ENCODE measurements at places on chromosomes 11 and 22. TPM values are rescaled to one million over a fixed set of nuclear protein-coding genes. Genes with fewer than 3 reads are reported as not detected.

GRCh38 chr22:40241200-40241763 is 63.6 kb downstream of the TNRC6B start:
- DNase-seq, result peak; percentile 32

DNA sequence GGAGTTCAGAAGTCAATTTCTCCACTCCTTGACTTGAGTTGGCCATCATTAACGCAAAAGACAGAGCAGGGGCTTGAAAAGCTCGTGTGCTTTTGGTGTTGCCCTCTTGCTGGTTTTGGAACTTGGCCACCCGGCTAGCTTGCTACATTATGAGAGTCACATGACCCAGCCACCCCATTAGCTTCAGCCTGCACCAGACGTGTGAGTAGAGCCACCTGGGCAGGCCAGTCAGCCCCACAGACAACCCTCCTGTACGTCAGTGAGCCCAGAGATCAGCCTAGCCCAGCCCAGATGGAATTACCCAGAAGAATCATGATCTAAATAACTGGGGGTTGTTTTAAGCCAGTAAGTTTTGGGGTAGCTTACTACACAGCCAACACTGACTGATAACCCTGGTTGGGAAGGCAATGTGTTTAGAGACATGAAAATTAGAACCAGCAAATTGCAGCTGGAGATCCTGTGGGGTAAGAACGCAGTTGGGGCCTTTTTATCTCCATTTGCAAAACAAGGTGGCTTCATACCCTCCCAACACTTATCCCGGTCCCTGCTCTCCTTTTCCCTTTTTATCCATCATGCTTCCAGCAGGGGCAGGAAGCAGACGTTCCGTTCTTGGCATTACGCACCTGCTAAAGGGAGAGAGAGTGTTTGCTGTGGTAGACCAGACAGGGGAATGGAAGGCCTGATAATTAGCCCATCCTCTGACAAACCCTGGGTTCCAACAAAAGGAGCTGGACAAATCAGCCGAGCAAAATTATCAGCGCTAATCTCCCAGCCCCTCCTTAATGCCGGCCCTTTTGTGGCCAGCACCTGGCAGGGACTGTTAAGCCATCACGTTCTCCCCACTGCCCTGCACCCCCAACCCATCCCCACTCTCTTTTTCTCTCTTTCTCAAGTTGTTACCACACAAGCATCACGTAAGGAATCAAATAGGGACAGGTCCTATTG is 548.7 kb upstream of the CADM1 start:
- no peak for DNase-seq

DNA sequence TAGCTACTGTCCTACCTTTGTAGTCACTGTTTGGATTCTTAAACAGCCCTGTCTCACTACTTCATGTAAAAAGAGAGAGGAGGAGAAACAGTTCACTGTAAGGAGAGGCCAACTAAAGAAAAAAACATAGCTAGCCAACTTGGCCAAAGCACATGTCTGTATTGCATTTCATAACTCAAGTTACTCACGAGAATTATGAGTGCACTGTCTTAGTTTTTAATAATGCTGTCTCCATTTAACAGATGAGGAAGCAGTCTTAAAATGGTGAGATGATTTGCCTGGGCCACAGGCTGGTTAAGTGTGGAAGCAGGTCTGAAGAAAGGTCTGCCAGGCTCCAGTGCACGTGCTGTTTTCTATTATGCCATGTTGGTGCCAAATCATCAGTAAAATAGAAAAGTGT is 104.5 kb downstream of the UVRAG start:
- DNase-seq, result no peak

DNA sequence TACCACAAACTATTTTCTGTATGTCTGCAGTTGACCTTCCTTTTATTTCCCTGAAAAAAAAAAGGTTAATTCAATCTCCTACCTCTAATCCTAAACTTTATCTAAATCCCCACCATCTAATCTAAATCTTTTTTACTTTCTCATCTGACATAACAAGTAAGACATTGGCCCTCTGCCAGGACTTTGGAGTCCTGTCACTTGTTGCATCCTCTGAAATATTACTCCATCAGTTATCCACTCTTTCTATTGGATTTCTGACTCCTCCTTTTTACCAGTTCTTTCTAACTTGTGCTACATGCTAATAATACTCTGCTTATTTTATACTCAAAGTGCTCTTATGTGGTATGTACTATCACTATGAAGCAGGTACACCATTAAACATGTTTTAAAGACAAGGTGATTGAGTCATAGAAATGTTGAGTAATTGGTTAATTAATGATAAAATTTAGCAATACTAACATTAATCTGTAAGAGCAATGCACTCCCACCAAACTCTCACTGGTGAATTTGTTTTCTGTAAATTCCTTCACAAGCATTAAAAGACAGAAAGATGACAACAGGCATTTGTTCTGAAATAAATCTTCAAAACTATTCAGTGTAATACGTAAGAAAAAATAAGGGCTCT is 914.2 kb upstream of the RAG2 start:
- DNase-seq, result no peak

DNA sequence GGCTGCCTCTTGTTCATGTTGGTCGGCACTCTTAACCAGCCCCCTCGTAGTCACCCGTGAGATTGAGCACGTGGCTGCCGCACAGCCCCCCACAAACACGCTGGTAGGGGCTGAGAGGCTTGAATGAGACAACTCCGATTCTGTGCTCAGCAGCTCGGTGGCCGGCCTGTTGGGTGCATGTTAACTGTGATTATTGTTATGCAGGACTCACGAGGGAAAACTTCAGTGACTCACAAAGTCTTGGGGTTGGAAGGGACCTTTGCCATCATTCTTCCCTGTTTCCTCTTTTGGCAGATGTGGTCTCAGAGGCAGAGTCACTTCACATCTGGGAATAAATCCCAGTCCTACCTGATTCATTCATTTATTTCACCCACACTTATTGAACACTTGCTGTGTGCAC is 75.2 kb downstream of the ADAMTS15 start:
- no peak for DNase-seq

DNA sequence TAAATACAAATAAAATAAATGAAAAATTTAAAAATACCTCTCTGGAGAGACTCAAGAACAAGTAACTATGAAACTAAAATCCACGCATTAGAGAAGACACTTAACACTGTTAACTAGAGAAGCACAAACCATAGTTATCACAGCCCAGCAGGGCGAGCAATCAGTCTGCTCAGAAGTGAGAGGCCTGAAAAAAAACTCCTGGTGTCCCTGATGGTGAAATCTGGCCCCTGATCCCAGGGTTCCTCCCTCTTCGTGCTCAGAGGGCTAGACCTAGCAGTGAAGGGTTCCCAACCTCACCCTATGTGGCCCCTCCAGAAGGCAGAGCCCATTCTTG is 49.7 kb upstream of the VPREB1 start:
- no peak for DNase-seq

DNA sequence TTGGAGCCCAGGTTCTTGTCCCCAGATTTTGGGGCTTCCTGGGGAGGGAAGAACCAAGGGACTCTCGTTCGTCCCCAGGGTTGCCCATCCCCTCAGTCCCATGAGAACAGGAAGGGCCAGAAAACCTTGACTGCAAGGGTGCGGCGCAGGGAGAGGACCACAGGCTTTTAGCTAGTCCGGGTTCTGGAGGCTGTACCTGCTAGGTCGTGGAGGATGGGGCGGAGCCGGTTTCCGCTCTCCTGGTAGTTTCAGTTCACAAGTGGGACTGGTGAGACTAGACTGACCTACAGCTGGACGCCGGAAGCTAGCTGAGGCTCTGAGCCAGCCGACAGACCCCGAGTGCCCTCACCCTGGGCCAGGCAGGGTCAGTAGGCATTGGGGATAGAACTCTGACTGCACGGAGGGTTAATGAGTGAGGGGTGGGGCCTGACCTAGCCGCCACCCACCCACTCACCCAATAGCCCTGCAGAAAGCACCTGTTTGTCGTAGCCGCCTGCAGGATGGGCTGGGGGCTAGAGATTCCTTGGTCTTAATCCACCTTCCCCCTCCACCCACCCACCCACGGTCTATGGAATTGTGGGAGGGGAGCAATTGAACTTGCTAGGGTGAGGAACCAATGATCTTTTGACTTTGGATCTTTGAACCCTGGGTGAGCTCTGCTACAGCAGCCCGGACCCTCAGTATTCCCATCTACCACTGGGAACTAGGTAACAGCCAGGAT is 1.5 kb downstream of the MAFF start:
- DNase-seq, result peak; percentile 54

DNA sequence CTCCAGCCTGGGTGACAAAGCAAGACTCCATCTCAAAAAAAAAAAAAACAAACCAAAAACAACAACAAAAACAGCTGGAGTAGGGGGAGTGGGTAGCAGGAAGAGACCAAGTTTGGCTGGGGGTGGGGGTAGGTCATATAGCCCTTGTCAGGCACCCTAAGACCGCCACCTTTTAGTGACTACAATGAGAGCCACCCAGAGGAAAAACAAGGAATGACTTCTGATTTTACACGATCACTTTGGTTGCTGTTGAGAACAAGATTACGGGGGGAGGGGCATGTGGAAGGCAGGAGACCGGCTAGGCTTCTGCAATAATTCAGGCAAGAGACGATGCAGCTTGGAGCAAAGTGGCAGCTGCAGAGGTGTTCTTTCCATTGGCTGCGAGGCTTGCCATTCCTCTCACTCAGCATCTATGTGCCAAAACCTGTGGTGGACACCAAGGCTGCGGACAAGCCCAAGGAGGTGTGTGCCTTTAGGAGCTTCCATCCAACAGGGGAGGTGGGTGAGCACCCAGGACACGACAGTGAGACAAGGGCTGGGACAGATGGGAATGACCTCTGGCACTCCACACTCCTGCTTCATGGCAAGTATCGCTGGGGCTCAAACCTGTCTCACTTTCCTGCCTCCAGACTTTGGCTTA is 1.7 kb downstream of the RPS19BP1 start:
- no peak for DNase-seq

- peak; percentile 88 for DNase-seq
Observed at GRCh38 chr11:5624489-5625279, at the start of gene TRIM34. Gene TRIM34, plus strand, starts transcription at chr11:5625001. Its CDS starts 7,331 bp downstream, at chr11:5632332.

- peak; percentile 2 for DNase-seq
Observed at GRCh38 chr11:134579724-134580609, 167.9 kb upstream of the B3GAT1 start.

DNA sequence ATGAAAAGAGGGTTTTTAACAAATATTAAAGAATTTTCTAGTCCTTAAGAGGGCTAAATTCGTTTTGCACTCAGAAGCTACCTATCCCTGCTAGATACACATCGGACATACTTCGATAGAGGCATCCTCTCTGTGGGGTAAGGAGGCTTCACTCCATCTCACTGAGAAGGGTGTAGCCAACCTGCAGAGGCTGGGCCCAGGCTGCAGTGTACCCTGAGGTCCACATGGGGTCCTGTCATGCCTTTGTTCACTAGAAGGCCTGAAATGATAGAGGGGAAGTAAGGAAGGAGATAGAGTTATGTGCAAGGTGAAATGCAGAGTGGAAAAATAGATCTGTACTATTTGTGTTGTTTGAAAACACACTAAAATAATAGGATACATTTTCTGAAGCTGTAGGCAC is 45.6 kb downstream of the IGSF9B start:
- no peak for DNase-seq

DNA sequence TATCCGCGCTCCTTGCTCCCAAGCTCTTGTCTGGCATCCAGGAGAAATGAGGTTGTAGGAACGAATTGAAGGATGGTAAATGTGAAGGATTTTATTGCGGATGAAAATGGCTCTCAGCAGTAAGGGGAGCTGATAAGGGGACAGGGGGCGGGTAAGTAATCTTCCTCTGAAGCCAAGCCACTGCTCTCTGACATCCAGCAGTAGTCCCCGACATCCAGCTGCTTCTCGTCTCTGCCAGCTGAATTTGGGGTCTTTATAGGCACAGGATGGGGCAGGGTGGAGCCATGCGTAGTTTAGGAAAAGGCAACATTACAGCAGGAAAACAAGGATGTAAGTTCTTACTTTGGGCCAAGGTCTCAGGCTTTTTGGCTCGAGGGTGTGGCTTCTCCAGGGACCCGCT is 1370.1 kb upstream of the RAG2 start:
- DNase-seq, result no peak

DNA sequence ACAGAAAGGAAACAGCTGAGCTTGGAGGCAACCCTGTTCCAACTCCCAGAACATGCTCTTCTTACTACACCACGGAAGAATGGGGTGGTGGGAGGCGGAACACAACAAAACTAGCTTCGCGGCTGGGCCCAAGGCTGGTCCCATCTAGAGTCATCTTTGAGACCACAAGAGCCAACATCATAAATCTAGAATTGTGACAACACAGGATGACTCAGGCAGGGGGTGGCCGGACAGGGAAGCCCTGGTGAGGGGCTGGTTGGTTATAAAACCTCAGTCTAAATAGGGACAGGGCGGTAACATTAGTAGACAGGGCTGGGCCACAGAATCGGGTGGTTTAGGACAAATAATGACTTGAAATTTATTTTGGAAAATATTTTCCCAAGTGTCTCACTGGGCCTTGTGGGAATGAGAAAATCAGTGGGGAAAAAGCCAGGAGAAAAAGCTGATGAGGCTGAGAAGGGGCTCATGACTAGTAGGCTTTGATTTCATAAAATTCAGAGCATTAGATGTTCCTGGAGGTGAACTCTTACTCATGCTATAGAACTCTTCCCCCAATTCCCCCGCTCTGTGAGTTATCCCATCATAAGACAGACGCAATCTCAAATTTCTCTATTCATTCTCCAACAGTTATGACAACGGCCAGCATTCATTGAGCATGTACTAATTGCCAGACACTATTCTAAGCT is 151.8 kb upstream of the TIMP3 start:
- DNase-seq, result no peak

DNA sequence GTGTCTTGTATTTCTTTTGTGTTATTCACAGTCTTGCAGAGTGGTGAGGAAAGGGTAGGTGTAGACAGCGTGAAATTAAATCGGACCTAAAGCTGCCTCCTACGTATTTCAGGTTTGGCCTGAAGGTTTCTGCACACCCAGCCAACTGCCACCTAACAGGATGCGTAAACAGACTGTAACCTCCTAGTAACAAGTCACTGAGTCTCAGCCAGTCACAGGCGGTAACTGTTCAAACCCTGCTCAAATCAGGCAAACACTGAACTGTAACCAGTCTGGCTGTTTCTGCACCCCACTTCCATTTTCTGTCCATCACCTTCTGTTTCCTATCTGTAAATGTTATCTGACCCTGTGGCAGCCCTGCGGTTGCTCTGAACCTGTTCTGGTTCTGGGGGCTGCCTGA is 87.1 kb downstream of the ADAMTS15 start:
- no peak for DNase-seq

DNA sequence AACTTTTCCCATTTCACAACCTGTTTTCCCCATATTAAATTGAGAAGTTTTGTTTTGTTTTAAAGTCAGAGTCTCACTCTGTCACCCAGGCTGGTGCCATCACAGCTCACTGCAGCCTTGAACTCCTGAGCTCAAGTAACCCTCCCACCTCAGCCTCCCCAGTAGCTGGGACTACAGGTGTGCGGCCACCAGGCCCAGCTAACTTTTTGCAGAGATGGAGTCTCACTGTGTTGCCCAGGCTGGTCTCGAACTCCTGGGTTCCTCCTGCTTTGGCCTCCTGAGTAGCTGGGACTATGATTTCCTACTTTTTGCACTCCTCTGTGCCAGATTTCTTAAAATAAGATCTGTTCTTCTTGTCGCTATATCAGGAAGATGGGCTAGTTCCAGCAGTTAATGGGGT is 44.9 kb downstream of the GNB1L start:
- DNase-seq, result no peak

- no peak for DNase-seq
Observed at GRCh38 chr11:22807855-22808570, 21.6 kb downstream of the SVIP start.

Gene KRTAP5-11
- total RNA-seq, result not detected

Gene CASP4
- 135 TPM for total RNA-seq

Gene MLC1
- 0.25 TPM for total RNA-seq

Gene SCGB1A1
- not detected for total RNA-seq

Gene CRACR2B
- 8.1 TPM for total RNA-seq
